AG10803 (cell line): ENCODE measurements at places on chromosomes 4 and X.
A peak's percentile ranks its signal among the peaks of the same experiment; 100 is the strongest.

DNA sequence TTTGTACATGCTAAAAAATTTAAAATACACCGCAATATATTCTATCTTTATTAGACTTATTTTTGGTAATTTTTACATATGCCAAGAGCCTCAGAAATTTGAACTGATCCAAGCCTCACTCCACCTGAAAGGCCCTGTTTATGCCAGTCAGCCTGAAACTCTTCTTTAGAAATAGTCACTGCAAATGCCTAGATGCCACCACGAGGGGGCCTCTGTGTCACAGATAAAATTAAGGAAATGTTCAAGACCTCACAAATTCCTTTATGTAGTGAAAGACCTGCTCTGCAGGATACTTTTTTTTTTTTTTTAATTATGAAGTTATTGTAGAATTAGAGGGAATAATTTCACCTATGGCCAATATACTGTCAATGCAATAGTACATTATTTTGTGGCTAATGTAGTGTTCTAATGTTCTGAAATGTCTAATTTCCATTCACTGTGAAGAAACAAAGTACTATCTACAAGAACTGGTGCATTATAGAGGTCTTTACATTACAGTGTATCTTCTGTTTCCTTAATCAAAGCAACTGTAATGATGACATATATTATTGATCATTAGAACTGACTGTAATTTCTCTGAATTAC is 69.8 kb downstream of the DTHD1 start:
- peak; percentile 0 for DNase-seq

GRCh38 chrX:69493193-69493592 is 10.9 kb upstream of the NALF2 start:
- DNase-seq: no peak

- no peak for DNase-seq
Observed at GRCh38 chr4:159201168-159201567, 98.3 kb downstream of the RAPGEF2 start.

DNA sequence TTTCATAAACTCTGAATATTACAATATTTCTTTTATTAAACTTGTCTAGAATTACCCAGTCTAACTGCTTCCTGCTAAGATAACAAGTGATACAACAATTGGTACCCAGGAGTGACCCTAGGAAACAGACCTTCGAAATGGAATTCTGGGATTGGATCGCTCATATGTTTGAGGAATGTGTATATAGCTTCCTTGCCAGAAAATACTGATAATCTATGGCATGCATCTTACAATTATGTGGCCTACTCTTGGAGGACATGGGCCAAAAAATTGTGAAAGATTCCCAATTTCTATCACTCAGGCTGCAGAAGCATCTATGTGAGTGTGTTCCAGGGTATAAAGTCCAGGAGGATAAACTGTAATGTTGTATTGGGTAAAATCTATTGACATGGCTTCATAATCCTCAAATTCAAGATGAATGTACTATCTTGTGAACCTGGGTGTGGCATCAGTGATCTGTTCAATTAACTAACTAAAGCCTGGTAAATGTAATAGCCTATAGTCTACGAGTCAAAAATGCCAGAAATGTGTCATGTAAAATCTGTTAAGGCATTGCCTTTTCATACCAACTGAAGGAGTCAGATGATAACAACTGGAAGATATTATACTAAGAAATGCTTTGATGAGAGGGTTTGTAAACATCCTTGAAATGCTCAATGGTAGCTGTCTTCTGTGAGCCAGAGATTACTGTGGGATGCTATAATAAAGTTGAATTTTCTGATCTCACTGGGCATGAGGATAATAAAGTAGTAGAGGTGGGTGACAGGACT is 1499.3 kb downstream of the PCDH7 start:
- DNase-seq: no peak

DNA sequence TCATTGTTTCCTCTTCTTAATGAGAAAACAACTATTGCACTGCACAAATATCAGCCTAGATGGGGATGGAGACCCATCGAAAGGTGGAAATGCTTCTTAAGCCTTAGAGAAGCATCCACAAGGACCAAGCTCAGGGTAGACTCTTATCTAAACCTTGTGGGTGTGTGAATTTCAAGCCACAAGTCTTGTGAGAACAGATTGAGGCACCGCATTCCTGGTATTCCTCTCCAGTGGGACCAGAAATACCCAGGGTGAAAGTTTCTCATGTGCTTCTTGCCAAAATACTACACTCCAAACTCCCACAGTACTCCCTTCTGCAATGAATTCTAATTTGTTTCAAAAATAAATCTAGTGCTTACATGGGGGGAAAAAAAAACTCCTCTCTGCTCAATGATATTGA is 375.6 kb downstream of the PDGFC start:
- peak; percentile 43 for DNase-seq

DNA sequence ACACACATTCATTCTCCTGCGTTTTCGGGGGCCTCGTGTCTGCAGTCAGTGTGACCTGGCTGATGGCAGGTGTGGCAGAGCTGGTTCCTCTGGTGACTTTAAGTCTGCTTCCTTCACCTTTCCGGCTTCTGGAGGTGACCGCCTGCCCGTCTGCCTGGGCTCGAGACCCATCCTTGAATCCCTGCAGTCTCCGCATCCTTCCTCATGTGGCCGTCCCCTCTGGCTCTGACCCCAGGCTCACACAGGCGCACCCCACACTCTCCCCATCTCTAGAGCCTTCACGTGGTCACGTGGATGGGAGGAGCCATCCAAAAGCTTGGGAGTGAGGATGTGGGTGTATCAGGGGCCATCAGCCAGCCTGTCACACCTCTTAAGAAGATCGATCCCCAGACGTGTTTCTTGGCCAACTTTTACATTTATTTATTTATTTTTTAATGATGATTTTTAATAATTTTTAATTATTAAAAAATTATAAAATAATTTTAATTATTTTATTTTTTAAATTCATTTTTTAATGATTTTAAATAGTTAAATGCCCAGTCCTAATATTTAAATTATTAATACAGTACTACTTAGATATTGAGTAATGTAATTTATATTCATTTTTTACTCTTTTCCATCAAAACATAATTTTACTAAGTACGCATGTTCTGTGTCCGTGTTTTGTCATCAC is 20.9 kb downstream of the RGS12 start:
- DNase-seq: no peak

DNA sequence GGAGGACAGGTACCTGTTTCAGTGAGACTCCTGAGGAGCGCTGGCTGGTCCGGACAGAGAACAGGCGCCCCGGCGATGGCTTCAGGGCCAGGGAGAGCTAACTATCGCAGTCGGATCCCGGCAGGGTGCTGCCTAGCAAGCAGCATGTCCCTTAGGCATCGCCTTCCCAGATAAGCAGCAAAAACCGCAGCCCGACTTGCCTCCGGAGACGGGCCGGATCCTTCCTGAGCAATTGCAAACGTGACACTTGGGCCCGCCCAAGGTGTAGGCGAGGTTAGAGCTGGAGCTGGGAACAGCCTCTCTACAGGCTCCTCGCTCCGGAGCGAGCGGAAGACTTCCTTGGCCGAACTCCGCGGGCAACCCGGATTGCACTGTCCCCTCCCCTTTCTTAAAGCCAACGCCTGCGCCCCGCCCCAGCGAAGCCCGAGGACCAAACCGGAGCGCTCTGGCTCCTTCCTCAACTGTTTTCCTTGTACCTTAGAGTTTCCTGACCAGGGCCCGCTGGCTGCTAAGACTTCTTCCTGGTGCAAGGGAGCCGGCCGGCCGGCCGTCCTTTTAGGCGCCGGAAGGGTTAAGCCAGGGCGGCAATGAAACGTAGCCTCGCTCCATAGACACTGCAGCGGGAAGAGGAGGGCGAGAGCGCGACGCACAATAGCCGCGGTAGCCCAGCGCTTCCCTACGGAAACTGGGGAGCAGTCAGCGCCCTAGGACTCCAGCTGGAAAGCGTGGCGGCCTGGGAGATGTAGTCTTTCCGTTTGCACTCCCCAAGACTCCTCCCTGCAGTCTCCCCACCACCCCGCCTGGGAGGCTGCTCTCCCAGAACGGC is at the start of gene OPHN1:
Gene OPHN1, minus strand, starts transcription at position 341 of the 826 bp plus-strand sequence. CDS start 475 bp downstream, outside the sequence.
- DNase-seq: peak; percentile 73

DNA sequence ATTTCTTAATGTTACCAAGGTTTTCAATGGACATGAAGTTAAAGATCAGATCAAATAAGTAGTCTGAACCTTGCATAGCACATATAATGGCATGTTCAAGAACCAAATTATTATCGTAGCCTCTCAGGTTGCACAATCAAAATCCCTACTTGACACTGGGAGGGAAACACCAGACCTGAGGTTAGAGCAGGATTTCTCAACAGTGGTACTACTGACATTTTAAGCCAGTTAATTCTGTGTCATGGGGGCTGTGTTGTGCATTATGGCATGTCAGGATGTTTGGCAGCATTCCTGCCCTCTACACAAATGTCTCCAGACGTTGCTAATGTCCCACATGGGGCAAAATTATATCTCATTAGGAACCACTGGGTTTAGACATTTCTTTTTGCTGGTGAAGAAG is 20.8 kb downstream of the RLIM start:
- peak; percentile 31 for DNase-seq

GRCh38 chrX:151912780-151913179 is at the start of gene MAGEA4:
MAGEA4 (plus strand) TSS chrX:151912889; CDS start chrX:151923665, 10,776 bp downstream.
- no peak for DNase-seq

- no peak for DNase-seq
Observed at GRCh38 chr4:15021311-15021710, 19.0 kb downstream of the CPEB2 start.

DNA sequence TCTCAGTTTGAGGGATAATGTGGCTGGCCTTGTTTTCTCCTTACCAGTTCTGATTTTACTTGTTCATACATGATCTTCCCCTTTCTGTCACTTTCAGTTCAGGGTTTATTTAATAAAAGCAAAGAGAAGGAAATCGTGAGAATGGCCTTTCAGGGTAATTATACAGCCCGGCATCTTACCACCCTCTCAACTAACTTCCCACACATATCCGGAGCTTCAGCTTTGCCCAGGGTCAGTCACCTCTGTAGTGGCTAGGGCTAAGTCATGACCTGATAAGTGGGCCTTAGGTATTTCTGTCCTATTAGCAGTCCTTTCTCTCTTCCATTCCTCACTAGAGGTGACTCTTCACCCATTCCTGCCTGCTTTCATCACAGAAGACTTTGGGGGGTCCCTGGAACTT is 15.8 kb downstream of the TRPC5 start:
- no peak for DNase-seq

DNA sequence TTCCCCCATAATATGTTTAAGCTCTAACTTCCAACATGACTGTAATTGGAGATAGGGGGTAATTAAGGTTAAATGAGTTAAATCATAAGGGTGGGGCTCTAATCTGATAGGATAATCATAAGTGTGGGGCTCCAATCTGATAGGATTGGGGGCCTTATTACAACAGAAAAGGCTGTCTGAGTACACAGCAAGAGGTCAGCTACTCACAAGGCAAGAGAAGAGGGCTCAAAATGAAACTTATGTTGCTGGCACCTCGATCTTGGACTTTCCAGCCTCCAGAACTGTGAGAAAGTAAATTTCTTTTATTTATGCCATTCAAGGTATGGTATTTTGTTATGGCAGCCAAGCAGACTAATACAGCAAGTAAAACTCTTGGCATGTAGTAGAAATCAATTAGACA is 16.4 kb downstream of the SH2D1A start:
- no peak for DNase-seq

DNA sequence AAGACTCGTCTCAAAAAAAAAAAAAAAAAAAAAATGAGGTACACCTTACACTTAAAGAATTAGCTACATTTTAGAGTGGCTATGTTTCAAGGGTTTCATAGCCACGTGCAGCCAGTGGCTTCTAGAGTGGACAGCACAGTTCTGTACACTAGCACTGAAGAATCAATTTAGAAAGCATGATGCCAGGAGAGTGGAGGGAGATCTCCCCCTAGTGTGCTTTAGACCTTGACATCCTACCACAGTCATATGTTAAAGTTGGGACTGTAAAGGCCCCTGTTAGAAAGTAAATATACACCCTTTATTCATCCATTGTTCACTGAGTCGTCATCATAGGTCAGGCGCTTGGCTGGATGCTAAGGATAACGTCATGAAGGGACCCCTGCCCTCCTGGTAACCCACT is 179.4 kb downstream of the QDPR start:
- DNase-seq: no peak

GRCh38 chr4:101825953-101826352 is 35.4 kb downstream of the BANK1 start:
- no peak for DNase-seq

GRCh38 chr4:127642169-127642568 is 9.4 kb downstream of the INTU start:
- peak; percentile 33 for DNase-seq

- no peak for DNase-seq
Observed at GRCh38 chr4:40617872-40618271, 11.8 kb downstream of the RBM47 start.

DNA sequence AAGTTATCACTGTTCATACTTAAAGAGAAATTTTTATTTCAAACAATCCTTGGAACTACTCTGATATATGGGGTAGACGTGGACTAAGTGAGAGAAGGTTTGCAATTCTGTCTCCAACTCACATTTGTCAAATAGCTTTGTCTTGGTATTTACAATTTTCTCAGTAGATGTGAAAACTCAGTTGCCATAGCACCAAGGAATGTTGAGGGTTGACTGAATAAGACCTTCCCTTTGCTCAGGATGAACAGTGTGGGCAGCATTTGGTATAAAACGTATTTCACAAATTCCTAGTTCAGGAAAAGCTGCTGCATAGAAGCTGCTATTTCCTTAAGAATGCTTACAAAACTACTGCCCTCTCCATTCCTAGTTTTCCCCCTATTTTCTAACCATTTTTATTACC is 399.5 kb downstream of the NKX6-1 start:
- DNase-seq: no peak

DNA sequence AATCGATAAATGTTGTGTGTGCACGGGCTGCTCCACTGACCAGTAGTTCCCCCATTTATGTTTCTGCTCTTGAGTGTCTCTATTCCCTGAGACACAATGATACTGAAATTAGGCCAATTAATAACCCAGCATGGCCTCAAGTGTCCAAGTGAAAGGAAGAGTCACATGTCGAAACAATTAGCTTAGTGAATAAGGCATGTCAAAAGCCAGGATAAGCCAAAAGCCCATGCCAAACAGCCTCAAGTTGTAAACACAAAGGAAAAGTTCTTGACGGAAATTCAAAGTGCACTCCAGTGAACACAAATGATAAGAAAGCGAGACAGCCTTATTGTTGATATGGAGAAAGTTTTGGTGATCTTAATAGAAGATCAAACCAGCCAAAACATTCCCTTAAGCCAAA is 167.1 kb upstream of the C1QTNF7 start:
- DNase-seq: no peak
